ENCODE measurements at places on chromosomes 2 and 18.

DNA sequence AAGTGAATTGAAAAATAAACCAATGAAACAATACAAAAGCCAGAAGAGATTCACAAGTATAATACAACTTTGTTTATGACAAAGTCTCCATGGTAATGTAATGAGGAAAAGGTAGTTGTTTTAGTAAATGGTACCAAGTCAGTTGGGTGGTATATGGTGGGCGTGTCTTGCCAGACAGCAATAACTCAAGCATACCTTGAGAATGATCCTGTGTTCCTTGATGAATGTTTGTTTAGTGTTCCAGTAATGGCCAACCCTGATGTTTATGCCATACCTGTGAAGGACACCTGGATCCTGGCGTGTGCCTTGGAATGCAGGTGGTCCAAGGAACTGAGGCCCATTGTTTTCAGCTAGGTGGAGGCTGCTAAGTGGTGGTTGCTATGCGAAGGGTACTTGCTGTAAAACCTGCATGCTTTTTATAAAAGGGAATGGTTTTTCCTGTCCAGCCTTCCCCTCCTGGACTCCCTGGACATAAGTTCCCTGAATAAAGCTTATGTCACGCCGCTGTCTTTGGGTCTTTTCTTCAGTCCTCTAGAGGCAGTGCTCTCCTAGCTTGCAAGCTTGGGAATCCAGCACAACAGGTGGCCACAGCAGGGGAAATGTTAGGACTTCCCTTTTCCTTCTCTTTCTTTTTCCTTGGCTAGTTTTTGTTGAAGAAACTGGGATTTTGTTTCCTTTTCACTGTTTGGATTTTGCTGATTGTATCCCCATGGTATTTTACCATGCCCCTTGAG is 54.7 kb downstream of the MTA3 start:
- no peak for DNase-seq

DNA sequence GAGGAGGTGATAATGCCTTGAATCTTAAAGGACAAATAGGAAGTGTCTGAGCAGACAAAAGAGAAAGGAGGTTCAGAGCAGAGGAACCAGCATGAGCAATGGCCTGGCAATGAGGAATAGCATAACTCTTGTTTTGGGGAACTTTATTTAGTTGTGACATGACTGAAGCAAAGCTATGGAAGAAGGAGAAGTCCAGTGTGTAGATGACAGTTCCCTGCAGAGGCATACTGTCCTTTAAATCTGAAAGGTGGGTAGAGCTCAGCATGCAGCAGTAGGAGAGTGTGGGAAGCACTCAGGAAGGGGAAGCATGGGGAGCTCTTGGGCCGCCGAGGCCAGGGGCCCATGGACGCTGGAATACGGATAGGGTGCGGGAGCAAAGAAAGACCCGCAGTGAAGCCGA is 173.8 kb downstream of the SEPTIN10 start:
- no peak for DNase-seq

GRCh38 chr2:186346216-186346615 is 139.8 kb upstream of the ZC3H15 start:
- no peak for DNase-seq

- no peak for DNase-seq
Measured at GRCh38 chr2:32379352-32379751, 22.5 kb downstream of the BIRC6 start.

GRCh38 chr2:38945911-38946310 is 56.2 kb downstream of the ARHGEF33 start:
- DNase-seq: no peak

GRCh38 chr18:62365420-62365819 is 40.3 kb downstream of the TNFRSF11A start:
- DNase-seq: no peak

GRCh38 chr18:14776801-14777200 is 28.8 kb downstream of the ANKRD30B start:
- DNase-seq: no peak

- no peak for DNase-seq
Measured at GRCh38 chr2:164722616-164723338, 101.5 kb upstream of the GRB14 start.

DNA sequence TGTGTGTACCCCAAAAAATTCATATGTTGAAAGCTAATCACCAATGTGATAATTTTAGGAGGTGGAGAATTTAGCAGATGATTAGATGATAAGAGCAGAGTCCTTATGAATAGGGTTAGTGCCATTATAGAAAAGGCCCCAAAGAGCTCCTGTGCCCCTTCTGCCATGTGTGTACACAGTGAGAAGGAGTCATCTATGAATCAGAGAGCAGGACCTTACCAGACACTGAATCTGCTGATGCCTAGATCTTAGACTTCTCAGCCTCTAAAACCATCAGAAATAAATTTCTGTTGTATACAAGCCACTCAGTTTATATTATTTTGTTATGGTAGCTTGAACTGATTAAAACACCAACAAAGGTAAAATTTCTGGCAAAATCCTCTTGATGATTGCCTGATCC is 560.0 kb upstream of the CDH2 start:
- no peak for DNase-seq

- no peak for DNase-seq
Measured at GRCh38 chr2:62999905-63000304, 50.7 kb upstream of the OTX1 start.

- no peak for DNase-seq
Measured at GRCh38 chr18:12246849-12247808, 7.0 kb upstream of the CIDEA start.

- no peak for DNase-seq
Measured at GRCh38 chr2:47249157-47249900, 94.2 kb upstream of the STPG4 start.

DNA sequence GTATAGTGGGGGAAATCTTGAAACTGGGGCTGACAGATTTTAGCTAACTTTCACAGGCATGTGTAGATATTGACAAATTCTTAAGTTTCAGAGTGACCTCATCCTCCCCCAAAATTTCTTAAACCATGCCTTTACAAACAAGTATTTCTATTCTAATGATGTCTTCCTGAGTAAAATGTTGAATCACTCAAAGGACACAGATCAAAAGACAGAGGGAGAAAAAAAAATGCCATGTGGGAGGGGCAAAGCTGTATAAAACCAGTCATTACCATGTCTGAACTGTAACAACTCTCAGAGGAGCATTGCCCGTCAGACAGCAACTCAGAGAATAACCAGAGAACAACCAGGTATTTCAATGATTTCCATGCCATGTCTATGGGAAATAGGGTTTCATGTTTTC is at the start of gene SERPINB2:
Gene SERPINB2 (plus strand): TSS at position 282 of the 400 bp plus-strand sequence. CDS start 3,740 bp downstream, outside the sequence.
- no peak for DNase-seq

DNA sequence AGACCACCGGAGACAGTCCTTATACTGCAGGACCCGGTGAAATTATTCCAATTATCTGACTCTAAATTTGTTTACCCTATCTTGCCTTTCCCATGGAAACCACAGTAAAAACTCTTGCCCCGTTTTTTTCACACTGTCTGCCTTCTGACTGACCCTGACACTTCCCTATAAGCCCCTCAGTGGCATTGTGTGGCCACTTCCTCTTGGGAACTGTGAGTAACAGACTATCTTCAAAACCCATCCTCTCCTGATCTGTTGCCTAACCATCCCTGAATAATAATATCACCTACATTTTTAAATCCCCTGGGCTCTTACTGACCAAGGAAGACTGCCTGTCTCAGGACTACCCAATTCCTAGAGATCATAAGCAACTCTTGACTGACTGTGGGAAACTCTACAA is 42.6 kb upstream of the RNF152 start:
- no peak for DNase-seq
